ENCODE measurements at places on chromosomes 16 and 17.

DNA sequence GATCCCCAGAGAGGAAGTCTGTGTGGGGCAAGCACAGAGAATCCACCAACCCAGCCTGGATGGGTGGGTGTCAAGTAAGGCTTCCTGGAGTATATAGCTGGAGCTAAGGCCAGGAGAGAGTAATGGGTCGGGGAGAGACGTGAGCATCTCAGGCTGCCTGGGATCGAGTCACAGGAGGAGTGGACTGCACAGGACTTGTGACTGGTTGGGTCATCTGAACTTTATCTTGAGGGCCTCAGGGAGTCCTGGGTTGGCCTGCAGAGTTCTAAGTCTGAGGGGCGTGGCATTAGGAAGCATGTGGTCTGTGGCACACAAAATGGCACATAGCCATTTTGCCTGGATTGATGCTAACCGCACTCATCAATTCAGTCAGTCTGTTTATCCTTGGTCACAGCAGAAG, 1.5 kb downstream of the PLA2G15 start:
- no peak for DNase-seq

- DNase-seq = no peak
Observed at GRCh38 chr17:38338053-38338452, 5.7 kb downstream of the GPR179 start.

GRCh38 chr17:10278218-10278617, 79.8 kb upstream of the GAS7 start:
- no peak for DNase-seq

DNA sequence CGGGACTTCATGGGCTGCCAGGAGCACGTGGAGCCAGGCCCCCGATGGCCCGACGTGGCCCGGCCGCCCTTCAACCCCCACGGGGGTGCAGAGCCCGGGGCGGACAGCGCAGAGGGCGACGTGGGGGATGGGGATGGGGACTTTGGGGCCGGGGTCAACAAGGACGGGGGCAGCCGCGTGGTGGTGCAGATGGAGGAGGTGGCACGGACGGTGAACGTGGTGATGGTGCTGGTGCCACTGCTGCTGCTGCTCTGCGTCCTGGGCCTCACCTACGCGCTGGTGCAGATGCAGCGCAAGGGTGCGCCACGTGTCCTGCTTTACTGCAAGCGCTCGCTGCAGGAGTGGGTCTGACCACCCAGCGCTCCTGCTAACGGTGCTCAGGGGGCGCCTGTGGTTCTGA, 19.5 kb downstream of the MMP15 start:
- DNase-seq = no peak

DNA sequence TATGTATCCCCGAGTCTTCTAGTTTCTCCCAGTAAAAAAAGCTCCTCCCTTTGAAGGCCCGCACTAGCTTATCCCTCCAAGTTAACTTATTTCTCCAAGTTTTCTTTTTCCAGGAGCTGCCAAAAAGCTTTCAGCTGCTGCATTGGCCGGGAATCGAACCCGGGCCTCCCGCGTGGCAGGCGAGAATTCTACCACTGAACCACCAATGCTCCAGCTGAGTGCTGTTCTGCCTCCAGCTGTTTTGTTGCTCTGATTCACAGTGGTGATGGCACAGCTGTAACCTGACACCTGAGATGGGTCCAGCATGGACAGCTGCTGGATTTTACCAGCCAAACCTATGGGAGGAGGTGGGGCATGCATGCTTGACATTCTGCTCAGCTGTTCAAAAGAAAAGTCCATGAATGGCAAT, 22.1 kb downstream of the VAC14 start:
- DNase-seq = peak; percentile 78

DNA sequence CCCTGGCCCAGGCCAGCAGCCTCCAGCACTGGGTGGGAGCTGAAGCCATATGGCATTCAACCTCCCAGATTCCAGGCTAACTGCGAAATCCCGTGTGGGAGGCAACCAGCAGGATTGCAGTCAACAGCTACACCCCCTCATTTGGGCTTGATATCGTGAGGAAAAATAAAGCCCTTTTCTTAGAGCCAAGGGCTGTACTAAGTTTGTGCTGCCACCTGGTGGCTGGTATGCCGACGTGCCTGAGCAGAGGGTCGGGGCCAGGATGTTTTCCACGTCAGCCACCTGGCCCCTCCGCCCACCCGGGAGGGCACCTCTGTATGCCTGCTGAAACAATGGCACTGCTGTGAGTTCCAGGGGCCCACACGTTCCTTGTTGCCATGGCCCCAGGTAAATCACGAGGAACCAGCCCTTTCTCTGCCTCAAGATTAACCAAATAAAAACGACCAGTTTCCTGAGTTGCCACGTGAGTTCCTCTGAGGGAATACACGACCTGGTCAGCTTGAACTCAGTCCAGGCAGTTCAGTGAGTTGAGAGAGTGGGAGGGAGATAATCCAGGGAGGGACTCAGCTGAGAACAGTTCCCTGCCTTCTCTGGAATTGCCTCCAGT, 9.0 kb downstream of the TMEM98 start:
- DNase-seq = peak; percentile 65

DNA sequence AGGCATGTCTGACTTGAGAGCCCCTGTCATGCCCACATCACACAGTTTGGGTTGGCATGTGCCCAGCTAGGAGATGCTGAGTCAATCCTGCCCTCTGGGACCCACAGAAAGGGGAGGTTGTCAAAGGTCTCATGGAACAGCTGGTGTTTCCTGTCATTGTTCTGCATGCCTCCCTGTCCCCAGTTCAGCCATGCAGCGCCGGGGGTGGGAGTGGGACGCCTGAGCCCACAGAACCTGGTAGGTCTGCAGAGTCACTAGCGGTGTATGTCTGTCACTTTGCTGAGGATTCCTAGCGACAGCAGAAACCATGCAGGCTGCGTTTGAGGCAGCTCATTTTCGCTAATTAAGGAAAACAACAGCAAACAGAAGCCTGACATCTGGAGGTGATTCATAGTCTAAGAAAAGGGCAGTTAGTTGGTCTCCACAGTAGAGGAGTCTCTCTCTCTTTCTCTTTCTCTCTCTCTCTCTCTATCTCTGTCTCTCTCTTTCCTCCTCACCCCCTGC, 19.6 kb upstream of the CCL1 start:
- no peak for DNase-seq

DNA sequence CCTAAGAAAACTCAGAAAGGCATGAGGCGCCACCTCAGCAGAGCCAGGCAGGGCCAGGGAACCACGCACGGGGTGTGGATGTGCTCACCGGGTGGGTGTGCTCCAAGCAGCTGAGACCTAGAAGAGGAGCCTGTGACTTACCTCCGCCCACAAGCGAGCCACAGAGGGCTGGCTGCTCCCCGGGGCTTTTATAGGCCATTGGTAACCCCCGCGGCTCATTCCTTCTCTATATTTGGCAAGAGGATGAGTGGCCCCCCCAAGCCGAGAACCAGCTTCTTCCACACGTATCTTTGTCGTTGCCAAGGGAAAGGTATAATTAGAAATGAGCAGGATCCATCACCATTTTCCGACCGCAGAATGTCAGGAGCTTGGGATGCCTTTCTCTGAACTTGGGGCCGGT, at the start of gene MYH3:
Gene MYH3 (minus strand): TSS at position 162 of the 400 bp plus-strand sequence. CDS start 2,245 bp downstream, outside the sequence.
- no peak for DNase-seq

DNA sequence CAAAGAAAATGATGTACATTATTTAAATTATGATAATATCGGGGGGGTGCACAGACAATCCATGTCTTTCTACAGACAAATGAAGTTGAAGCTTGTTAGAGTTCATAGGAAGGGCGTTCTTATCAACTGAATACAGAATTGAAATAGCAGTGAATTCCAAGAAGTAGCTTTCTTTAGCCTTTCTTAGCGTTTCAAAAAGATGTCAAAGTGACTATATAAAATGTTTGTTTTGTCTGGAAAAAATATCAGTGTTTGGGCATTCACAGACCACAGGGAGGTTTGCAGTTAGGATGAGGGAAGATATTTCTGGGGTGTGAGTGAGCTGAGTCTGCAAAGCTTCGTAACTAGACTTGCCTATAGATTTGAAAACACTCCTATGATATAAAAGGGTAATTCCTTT, 55.0 kb downstream of the STX8 start:
- no peak for DNase-seq

GRCh38 chr16:66116163-66117002, 250.1 kb upstream of the CDH5 start:
- DNase-seq = no peak

DNA sequence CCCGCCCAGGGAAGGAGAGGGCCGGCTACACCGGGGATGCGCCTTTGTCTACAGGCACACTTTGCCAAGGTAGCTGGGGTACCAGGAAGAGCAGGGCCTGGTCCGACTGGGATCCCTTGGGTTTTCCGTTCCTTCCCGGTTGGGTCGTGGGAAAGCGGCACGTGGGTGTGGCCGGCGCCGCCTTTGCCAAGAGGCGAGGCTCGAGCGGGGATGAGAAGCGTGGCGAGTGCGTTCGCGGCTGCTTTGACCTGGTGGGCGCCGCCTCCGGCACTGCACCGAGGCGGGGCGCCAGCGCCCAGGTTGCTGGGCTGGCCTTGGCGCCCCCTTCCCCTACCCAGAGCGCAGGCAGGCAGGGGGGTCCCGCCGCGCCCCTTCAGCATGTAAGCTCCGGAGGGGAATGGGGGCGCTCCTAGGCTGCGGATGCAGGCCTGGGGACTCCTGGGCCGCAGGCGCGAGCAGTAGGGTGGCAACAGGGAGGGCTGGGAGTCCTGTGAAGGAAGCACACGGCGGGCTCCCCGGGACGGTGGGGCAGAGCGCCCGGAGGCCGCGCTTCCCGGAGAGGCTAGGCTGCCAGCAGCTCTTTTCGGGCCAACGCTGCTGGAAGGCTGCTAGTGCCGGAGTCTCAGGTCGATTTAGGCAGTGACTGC, 2.0 kb downstream of the HAS3 start:
- DNase-seq = no peak

Measured in BE2C (cell line).